ENCODE measurements at places on chromosomes 3 and 15. TPM values are rescaled to one million over a fixed set of nuclear protein-coding genes. Genes with fewer than 3 reads are reported as not detected.

The FMN1 gene
- not detected for polyA plus RNA-seq

DNA sequence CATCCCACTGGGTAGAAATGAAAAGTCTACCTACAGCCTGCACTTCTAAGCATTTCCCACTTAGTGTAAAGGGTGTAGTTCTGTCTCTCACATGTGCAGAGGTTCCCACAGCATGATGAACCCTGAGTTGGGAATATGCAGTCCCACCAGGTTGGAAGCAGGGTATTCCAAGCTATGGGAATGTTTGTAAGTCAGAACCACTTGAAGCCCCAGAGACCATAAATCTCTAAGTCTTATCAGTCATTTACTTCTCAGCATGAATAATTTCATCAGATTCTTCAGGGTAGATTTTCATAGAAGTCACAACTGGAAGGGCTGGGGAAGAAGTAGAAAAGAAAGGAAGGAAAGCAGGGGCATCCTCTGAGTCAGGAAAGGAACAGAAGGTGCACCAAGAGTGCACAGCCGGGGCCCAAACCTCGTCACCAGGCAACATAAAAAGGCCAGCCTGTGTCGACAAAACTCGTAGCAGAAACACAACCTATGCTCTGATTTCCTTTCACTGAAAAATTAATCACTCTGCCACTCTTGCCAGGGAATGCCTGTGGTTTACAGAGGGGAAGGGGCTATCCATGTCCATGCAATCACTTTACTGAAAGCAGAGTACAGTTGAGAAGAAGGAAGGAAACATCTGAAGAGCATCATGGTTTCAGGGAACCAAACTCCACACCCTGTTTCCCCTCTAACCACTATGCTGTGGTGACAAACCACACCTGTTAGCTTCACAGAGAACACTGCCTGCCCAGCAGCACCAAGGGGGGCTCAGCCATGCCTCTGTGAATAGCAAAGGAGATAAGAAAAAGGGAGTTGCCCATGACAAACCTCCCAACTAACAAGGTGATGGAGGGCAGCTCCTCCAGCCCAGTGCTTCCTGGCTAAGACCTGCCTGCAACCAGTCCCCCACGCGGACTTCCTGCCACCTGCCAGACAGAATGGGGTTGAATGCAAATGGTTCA is 40.5 kb downstream of the SH3BP5 start:
- peak; percentile 89 for DNase-seq

GRCh38 chr3:53350652-53351051 is 3.3 kb upstream of the DCP1A start:
- no peak for DNase-seq

The UROC1 gene
- polyA plus RNA-seq, result not detected
